Activated T-helper 1 cell treated with anti-CD3 and anti-CD28 coated beads, Interleukin-12 subunit alpha, Interleukin-12 subunit beta, Interleukin-2, Interleukin-4 antibody, amounts not matched to agents 30 ng/mL and 10 ng/mL and 1 ng/mL, durations not matched to agents 14 hours and 24 hours and 36 hours (primary cell): ENCODE measurements at places on chromosomes 3 and 15. TPM values are rescaled to one million over a fixed set of nuclear protein-coding genes. Genes with fewer than 3 reads are reported as not detected.

DNA sequence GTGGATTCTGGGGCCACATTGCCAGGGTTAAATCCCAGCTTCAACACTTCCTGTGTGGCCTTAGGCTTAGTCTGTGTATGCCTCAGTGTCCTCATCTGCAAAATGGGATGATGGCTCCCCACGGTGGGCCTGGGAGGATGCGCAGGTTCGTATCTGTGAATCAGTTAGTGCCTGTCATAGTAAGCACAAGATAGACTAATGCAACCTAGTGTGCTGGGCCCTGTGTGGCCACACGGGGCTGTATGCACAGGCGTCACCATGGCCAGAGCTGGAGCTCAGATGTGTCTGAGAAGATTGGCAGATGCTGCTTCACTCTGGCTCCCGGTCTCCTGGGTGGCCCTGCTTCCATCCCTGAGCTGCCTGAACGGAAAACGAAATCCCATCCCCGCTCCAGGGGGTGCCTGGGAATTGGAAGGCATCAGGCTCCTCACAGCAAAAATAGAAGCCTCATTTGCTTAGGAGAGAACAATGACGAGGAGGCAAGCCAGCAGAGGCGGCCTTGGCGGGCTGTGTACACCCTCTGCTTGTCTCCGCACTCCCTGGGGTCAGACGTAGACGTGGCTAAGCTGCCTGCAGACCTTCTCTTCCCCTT lies 103.6 kb downstream of the APBA2 start:
- DNase-seq, result no peak

DNA sequence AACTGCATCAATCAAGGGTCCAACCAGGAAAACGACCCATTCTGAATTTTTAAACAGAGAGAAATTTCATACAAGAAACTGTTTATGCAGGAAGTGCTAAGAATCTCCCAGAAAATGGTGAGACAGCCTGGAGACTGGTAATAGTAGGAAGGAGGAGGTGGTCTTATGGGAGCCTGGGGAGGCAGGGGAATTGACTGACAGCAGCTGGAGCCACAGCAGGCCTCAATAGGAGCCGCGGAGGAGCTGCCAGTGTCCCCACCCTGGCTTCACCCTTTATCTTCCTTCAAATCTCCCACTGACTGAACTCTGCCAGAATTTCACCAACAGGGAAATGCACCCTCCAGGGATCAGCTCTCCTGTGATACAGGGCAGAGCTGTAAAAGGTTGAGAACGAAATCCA lies 7.5 kb upstream of the C3orf80 start:
- no peak for DNase-seq

DNA sequence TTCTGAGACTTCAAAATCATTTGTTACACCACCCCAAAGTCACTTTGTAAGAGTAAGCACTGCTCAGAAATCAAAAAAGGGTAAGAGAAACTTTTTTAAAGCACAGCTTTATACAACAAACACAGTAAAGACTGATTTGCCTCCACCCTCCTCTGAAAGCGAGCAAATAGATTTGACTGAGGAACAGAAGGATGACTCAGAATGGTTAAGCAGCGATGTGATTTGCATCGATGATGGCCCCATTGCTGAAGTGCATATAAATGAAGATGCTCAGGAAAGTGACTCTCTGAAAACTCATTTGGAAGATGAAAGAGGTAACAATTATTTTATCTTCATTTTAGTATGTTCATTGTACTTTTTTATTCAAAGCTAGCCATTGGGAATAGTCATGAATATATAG lies 32.6 kb downstream of the BLM start:
- peak; percentile 2 for DNase-seq

The SLC24A5 gene
- total RNA-seq, result not detected in 2 replicates

DNA sequence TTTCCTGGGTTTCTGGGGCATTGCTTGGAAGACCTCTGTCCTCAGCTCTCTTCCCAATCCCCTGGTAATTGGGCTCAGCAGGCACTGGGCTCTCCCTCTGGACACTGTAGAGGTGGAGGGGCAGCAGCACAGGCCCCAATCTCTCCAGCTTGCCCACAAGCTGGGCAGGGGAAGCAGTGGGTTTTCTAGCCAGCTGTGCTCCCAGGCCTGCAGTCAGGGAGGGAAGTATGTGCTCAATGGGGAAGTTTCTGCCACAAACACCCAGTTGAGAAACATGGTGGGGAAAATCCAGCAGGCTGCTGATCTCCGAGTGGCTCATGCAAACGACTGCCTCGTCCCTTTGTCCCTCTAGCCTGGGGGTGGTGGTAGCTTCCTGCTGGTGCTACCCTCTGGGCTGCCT lies 12.8 kb upstream of the RFT1 start:
- DNase-seq, result no peak
